Nucleus accumbens (tissue), 56 donors: ENCODE measurements at places on chromosomes 4 and X.

DNA sequence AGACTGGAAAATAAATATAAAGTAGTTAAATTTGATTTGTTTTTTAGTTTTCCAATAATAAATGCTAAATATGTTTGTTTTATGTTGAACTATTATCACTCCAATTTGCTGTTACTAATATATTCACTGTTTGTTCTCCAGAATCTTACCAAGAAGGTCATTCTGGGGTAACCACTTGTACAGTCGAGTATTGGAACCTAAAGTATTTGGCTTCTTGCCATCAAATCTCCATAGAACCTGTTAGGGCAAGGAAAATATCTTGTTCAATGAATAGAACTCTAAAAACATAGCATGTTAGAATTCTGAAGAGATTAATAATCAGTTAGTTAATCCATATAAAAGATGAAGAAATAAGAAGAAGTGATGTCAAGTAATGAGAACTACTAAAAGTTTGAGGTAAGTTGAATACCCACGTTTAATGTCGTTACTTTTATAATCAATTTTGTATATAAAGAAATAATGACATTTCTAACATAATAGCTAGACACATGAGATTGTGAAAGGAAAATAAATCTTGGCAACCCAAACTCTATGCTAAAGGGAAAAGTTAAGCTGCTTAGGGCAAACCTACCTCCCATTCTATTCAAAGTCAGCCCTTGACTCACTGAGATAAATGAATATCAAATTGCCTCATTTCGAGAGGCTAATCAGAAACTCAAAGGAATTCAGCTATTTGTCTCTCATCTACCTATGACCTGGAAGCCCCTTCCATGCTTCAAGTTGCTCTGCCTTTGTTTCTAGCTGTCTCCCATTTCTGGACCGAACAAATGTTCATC, 15.3 kb downstream of the UGT2B15 start:
- DNase-seq = no peak

DNA sequence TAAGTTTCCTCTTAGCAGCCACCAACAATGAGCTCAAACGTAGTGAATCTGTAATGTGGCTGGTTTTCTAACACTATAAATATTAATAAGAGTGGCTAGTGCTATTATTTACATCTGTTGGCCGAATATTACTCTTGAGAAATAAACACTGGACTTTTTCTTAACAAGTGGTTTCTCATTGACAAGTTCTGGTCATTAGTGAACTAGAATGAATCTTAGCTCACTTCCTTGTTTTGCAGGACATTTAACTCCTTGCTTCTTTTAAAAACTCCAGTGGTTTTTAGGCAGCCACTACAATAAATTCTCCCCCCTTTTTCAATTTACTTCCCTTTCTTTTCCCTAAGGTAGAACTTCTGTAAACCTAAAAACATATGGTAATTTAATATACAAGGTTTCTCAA, 177.2 kb downstream of the ARAP2 start:
- no peak for DNase-seq

DNA sequence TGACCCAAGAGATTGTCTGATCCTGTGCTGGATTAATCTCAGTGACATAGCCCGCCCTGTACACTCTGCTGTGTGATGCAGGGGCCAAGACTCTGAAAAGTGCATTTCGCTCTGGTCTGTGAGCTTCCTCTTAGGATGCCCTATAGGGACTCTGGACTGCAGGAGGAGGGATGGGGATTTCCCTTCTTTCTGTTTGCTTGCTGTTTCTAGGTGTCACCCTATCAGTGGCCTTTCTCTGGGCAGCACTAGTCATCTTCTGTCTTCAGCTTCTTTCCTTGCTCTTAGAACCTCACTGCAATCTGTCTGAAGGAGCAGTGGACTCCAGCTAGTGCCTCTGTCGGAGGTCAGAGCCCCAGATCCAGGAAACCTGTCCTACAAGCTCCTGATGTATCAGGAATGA, 34.5 kb upstream of the SCRG1 start:
- no peak for DNase-seq

DNA sequence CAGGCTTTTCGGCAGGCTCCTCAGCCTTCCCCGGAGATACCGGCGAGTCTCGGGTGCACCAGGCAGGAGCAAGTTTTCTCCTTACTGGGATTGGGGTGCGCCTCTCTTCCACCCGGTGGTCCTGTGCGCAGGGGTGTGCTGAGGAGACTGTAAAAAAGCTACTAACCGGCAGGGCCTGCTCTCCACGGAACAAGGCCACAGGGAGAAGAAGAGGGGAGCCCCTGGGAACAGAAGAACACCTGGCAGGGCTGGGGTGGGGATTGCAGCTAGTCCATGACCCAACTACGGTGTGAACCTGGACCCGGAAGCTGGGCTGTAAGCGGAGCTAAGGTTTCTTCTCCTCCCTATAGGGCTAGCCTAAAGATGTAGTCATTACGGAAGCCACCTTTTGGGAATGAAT, 17.7 kb upstream of the ZIC3 start:
- DNase-seq = no peak

DNA sequence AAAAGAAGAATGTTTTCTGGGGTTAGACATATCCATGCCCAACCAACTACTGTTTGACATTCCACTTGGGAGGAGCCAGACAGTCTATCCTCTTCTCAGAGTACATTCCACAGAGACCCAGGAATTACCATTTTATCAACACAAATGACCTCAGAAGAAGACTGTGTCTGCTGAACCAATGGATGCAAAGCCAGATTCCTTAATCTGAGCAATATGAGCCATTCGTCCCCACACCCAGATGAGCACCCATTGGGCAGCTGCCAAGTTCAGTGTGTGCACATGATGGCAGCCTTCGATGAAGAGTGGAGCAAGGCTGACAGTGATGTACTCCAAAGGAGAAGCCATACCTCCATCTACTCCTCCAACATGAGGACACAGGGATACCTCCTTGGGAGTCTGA, 111.3 kb downstream of the ZNF674 start:
- no peak for DNase-seq

GRCh38 chr4:141090473-141090872, 42.8 kb downstream of the RNF150 start:
- no peak for DNase-seq

DNA sequence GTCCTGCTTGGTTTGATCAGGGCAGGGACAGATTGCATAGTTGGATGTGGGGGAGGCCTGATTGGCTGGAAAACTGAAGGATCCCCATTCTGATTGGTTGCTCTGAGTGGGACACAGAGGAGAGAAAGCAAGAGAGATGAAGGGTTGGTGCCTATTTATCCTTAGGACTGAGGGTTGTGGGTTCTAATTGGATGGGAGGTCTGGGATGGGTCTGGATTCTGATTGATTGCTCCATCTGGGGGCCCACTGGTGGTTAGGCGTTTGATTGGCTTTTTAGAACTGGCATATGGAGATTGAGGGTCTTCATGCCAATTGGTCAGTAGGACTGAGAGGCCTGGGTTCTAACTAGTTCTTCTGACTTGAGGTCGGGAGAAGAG, 644 bp upstream of the EBP start:
- peak; percentile 2 for DNase-seq

DNA sequence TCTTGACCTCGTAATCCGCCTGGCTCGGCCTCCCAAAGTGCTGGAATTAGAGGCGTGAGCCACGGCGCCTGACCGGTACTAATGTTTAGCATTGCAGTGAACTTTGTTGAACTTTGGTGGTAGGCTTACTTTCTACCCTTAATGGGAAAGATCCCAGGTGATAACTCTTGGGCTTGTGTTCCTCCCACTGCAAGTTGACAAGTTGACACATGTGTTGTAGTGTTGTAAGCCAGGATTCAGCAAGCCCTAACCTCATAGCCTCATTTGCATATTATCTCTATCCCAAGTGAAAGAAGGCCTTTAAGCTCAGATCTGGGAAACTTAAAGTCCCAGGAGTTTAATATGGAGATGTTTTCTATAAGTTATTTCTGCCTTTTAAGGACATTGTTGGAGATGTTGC, 80.0 kb upstream of the CLCN4 start:
- DNase-seq = no peak

GRCh38 chr4:120158046-120158445, 91.4 kb upstream of the MAD2L1 start:
- no peak for DNase-seq

DNA sequence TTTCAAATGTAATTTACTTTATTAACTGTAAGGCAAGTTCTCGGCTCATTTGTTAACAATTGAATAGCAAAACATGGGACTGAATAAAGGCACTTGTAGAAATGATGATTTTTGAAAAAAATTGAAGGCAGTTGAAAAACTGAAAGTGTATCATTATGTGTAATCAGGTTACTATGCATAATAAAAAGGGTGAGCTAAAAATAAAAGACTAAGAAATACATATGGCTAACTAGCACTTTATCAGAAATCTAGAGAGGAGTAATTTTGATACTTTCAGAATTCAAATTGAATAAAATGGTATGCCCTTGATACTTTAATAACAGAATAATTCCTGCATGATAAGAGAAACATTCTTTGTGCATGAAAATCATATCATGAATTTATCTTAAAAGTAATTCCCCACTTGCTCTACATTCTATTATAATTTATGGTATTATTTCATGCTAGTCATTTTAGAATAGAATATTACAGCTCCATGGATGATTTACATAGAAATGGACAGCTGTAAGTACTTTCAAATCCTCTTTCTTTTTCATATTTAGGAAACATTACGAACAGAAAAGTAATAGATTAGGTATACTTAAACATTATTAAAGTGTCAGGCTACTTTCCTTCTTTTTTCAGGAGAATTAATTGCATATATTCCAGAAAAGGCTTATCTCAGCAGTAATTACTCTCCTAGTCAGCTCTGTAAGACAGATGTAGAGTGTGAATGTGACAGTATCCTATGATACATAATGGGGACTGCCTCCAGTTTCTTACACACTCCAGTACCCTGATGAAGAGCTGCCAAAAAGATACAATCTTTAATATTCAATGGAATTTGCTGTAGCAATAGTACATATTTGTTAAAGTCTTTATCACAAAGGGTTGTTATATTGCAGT, 697.3 kb downstream of the CCSER1 start:
- DNase-seq = no peak

DNA sequence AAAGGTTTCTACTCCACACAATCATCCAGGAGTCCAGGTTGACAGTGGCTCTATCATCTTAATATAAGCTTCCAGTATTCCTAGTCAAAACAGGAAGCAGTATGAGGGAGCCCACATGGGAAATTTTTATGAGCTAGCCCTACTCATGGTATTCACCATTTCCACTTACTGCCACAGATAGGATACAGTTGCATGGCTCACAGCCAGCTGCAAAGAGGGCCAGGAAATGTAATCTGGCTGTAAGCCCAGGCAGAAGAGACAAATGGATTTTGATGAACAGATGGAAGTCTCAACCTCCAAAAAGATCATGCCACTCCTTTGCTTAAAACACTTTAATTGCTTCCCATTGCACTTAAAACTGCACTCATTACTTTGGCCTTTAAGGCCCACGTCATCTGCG, 150.6 kb downstream of the ADAMTS3 start:
- no peak for DNase-seq

DNA sequence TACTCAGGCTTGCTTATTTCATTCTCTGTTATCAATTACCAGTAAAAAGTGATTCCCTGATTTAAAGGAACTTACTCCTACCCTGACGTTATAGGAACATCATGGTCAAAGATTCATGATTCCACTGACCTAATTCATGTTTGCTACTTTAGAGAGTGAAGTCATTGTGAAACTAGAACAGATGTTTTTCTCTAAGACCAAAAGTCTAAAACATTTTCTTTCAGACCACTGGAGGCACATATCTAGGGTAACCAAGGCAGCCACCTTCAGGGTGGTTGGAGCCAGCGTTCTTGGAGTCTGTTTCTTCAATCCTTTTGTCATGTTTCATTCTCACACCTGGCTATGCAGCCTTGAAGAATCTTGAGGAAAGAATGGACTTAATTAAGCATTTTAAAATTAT, 77.8 kb downstream of the GALNTL6 start:
- DNase-seq = no peak

DNA sequence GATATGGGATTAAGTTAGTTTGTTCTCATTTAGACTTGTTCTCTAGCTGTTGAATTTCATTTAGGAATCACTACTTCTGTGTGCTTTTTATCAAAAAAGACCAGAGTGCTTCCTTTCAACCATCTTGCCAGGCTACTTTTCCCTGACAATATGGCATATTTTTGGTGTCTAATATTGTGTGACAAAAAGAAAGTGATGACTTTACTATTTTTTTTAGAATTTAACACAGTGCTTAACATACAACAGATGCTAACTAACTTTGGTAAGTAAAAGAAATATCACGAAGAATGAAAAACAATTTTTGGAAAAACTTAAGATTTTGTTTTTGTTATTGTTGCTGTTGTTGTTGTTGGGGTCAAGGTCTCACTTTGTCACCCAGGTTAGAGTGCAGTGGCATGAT, 462.2 kb upstream of the PABPC4L start:
- DNase-seq = no peak

GRCh38 chrX:32520789-32521188, 690.6 kb downstream of the DMD start:
- no peak for DNase-seq

DNA sequence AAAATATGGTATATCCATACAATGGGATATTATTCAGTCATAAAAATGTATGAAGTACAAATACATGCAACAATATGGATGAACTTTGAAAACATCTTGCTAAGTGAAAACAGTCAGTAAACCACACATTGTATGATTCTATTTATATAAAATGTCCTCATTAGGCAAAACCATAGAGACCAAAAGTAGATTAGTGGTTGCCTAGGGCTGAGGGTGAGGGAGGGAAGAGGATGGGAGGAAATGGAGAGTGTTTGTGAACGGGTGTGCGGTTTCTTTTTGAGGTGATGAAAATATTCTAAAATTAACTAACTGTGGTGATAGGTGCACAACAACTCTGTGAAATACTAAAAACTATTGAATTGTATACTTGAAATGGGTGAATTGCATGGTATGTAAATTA, 29.6 kb downstream of the TEX11 start:
- DNase-seq = no peak
